CD4-positive, alpha-beta T cell treated with Interleukin-2 at 100 ng/mL for 4 hours (primary cell): ENCODE measurements at places on chromosomes 16 and 17.

GRCh38 chr17:73506470-73507435 lies 137.5 kb downstream of the SDK2 start:
- DNase-seq, result no peak

DNA sequence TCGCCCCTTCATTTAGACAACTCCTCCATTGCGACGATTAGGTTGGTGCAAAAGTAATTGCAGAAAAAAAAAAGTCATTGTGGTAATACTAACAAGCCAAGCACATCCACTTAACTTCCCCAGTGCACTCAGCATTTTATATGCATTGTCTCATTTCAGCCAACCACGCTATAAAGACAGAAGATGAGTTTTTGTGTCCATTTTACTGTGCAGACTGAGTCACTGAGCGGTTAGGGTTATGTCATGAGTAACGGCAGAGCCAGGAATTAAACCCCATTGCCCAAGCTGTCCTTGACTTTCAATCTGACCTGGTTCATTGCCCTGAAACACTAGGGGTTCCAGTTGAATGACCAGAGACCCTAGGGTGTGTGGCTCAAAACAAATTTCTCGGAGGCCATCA lies 218.7 kb downstream of the XYLT1 start:
- no peak for DNase-seq

DNA sequence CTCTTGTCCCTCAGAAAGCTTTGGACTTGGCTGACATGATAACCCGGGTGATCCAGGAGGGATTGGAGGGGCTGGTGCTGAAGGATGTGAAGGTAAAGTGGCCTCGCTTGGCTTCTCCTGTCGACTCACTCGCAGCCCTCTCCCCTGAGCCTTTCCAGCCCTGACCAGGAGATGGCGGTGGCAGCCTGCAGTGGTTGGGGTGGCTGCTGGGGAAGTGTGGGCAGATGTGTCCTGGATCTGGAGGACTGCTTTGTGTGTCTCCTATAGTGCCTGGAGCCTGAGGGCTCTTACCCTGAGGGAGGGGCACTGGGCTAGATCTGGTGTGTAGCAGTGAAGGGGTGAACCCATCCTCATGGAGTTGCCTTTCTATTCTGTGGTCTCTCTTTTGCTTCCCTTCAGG lies 17.9 kb downstream of the LIG3 start:
- DNase-seq, result peak; percentile 83

GRCh38 chr17:72886622-72887021 lies 205.9 kb downstream of the SLC39A11 start:
- DNase-seq, result no peak

DNA sequence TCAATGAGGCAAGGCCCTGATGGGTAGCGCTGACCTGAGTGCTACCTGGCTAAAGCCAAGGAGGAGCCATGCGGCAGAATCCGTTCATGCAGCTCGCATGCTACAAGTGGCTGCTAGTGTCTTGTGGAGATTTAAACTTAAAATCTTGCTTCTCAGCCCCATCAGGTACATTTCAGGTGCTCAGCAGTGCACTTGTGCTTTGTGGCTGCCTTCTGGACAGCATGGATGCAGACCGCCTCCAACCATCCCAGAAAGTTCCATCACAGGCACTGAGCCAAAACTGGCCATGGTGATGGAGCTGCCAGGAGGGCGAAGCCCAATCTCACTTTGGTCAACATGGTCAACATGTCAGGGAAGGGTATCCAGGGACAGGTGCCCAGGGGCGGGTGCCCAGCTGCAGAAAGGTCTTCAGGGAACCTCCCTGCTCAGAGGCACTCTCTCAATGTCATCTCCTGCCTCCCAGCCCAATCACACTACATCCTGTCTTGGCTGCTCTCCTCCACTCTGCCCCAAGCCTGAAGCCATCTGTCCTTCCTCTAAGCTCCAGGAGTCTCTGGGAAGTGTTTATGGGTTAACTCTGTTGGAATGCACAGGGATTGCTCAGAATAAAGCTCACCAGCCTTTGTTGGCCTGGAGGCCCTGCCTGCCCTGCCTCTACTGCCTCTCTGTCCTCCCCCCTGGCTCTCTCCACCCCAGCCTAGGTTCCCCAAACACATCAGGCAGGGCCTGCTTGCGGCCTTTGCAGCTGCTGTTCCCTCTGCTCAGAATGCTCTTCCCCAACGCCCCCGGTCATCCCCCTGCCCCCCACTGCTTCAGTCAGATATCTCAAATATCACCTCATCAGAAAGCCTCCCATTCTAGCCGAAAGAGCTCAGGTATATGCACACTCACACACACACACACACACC lies 18.3 kb upstream of the TNFRSF13B start:
- DNase-seq, result no peak

GRCh38 chr17:64075913-64076312 lies 54.0 kb downstream of the ERN1 start:
- DNase-seq, result no peak

DNA sequence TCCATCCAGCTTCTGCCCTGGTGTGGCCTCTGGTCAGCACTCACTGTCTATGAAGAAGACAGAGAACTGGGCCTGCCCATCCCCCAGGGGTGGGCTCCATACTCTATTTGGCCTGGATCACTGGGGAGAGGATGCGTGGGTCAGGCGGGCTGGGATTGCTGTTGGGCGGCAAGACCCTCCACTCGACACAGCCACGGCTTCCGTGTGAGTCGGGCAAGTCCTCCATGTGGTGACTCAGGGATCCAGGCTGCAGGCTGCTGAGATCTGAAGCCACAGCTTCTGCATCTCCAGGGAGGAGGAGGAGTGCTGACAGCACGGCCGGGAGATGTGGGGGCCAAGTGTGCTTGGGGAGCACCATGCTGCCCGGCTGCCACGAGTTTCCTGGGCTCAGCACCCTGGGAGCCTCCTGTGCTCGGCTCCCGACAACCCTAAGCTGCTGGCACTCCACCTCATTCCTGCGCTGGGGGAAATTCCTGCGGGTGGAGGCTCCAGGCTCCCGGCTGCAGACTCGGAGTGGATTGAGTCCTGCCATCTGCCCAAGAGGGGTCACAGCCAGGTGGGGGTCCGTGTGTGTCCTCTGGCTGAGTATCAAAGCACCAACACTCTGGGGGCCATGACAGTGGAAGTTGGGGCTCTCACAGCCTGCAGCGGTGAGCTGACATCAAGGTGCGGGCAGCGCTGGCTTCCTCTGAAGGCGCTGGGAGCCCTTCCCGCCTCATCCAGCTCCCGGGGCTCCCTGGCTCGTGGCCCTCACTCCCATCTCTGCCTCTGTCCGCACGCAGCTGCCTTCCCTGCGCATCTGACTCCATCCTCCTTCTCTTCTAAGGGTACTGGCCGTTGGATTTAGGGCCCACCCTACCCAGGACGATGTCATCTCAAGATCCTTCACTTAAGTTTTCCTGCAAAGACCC lies 24.4 kb upstream of the CBFA2T3 start:
- no peak for DNase-seq

- no peak for DNase-seq
These were observed 1265.1 kb downstream of the CDH8 start for GRCh38 chr16:60771138-60771537.
